Cerebellum (tissue), 4 donors: ENCODE measurements at places on chromosomes 7 and 10.
A peak's percentile ranks its signal among the peaks of the same experiment; 100 is the strongest.

GRCh38 chr7:97858221-97858620 is 14.0 kb downstream of the ASNS start:
- no peak for DNase-seq

DNA sequence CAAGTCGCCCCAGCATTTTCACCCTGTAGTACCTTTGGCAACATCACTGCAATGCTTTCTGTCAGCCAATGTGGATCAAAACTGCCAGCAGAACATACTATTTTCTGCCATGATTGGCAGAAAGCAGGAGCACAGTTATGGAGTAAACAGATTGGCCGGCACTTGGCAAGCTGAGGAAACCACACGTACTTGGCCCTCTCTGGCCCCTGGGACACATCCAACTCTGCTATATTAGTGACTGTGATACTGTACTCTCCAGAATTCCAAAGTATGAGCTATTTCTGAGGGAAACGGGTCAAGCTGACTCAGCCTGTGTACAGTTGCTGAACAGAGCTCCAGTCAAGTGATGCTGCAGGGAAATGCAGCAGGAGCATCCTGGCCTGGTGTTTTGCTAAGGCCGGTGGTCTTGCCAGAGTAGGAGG is 39.8 kb upstream of the LANCL2 start:
- peak; percentile 86 for DNase-seq

- no peak for DNase-seq
Measured at GRCh38 chr7:85004402-85004801, 182.5 kb downstream of the SEMA3D start.

- no peak for DNase-seq
Measured at GRCh38 chr7:91973639-91974038, 33.0 kb downstream of the AKAP9 start.

DNA sequence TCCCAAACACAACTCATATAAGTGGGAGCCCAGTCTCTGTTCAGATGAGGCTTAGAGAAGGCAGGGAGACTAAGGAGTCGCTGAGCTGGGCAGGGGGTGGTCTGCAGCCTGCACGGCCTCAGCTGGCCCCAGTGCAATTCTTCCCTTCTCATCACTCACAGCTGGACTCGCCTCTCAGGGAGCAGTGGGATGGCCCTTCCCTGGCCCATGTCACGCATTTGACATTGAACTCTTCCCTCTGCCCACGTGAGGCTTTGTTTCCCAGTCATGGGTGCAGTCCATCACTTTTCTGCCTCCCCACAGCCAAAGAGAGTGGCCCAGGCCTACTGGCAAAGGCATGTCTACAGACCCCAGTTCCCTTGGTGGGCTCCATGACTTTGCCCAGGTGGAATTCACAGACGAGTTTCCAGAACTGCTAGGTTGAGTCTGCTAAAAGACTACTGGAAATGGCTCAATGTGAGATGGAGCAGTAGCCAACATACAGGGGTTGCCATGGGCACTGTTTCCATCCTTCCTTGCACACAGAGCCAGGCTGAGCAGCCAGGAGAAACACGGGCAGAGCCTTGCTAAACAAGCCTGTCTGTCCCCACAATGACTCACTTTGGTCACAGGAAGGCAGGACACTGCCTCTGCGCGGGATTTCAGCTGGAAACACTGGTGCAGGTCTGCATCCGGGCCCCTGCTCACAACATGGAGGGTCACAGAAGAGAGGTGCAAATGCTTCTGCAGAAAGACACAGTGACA is 90.1 kb downstream of the OAT start:
- no peak for DNase-seq

GRCh38 chr7:45028138-45028919 is 28.3 kb downstream of the CCM2 start:
- DNase-seq, result no peak

DNA sequence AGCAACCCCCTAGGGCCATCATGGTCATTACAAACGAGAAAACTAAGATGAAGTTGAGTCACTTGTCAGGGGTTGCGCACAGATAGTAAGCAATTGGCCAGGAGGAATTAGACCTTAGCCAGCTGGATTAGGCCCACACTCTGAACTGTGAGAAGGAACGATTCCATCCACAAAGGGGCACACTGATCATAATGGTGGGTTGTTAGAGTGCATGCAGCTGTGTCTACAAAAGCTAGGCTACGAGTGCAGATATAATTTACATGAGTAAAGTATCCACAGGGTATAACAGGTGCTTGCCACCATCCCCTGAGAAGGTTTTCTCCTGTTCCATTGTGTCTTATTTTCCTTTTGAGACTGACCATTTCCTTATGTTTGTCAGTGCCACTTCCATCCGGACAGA is 16.6 kb upstream of the FAM170B start:
- no peak for DNase-seq

DNA sequence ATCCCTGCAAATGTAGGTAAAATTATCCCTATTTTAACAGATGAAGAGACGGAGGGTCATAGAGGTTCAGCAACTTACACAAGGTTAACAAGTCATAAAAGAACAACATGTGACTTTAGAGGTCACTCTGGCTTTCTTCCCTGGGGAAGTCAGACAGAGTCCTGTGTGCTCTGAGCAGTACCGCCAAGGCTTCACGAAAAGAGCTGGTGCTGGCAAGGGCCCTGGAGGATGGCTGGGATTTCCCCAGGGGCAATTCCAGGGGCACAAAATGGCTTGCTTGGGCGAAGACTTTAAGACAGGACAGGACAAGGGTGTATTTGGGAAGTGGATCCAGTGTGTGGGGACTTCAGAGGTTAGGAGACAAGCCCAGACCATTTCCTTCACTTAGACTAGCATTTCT is 144.1 kb downstream of the PIP4K2A start:
- no peak for DNase-seq

- no peak for DNase-seq
Measured at GRCh38 chr7:68840991-68841390, 757.3 kb upstream of the AUTS2 start.

GRCh38 chr10:79381804-79382221 is 34.5 kb downstream of the PPIF start:
- no peak for DNase-seq

DNA sequence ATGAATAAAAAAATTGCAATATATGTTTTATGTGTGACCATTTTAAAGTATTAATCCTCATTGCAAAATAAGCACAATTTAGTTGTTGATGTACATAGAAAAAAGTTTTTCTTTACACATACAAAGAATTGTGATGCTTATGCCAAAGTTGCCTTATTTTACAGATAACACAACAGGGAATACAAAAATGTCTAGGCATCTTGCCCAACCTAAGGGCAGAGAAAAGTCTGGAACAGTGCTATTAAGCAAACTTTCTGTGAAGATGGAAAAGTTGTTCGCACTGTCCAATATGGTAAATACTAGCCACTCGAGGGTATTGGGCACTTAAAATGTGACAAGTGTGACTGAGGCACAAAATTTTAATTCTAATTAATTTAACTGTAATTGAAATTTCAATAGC is 190.2 kb upstream of the HGF start:
- no peak for DNase-seq

GRCh38 chr7:92586403-92586802 is 3.8 kb downstream of the FAM133B start:
- no peak for DNase-seq

DNA sequence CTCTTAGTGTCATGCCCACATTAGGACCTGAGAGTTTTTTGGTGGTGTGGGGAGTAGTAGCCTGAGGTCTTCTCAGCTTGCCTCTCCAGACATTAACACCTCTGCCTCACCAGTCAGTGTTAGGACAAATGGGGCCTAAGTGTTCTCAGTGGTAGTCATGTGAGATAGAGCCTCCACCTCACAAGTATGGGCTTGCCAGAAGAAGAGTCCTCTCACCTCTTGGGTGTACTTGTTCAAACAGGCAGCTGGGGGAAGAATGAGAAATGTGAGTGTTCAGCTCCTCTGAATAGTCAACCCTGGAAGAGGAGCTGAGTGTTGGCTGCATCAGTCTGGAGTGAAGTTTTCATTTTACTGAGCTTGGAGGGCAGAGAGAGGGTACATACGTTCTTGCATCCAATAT is 464.6 kb downstream of the POM121L12 start:
- DNase-seq, result no peak

GRCh38 chr10:7123774-7124173 is 287.1 kb downstream of the SFMBT2 start:
- DNase-seq, result no peak

GRCh38 chr10:14449293-14449815 is 118.6 kb upstream of the FRMD4A start:
- no peak for DNase-seq

DNA sequence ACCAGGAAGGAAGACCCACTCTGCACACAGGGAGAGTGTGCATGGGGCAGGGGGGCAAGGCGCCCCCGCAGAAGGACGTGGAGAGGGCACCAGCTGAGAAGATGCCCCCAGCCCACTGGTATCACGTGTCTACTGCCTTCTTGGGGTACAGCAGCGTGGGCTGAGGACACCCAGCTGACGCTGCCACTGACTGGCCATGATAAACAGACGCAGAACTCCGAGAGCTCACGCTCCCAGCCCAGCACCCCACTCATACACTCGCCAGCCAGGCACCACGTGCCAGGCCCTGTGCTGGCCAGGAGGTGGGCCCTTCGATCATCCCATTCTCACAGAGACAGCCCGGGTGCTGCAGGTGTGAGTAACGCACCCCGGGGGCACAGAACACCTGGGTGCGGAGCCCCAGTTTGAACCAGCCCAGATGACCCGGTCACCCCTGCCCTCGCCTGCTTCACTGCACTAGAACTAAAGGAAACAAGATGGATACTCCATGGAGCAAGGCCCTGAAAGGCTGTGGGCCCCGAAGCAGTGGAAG is 199.8 kb downstream of the MAD1L1 start:
- no peak for DNase-seq

- no peak for DNase-seq
Measured at GRCh38 chr7:124246262-124246863, 213.5 kb upstream of the TMEM229A start.

GRCh38 chr10:76937181-76937600 is 700.4 kb downstream of the KCNMA1 start:
- no peak for DNase-seq

DNA sequence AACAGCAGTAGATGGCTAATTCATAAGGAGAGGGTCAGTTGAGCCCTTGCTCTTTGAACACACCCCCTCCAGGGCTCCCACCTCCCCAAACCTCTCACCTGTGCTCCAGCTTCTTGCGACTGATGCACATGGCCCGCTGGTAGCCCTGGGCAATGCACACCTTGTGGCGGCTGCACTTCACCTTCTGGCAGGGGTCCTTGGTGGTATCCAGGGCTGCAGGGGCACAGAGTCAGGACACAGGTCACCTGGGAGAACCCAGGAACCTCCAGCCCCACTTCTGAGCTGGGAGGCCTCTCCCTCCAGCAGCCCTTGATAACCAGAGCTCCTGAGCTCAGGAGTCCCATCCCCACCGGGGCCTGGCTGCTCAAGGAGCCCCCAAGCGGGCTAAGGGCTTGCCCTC is 16.3 kb downstream of the SPOCK2 start:
- no peak for DNase-seq

DNA sequence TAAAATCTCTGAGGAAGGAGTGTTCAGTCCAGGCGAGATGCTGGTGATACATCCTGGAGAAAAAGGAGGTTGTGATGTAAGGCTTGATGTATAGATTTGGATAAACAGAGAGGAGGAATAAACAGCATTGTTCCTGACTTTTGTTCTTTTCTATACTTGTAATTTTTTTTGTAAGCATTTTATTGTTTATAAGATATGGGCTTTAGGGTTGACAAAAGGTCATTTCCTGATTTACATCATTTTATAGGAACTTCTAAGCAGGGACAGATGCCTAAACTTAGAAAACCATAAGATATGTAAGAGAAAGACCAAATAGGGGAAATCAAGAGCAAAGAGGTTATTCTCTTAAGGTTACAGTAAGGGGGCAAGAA is 16.7 kb upstream of the SLC26A4 start:
- no peak for DNase-seq

GRCh38 chr7:35780070-35780469 is 20.8 kb upstream of the SEPTIN7 start:
- DNase-seq, result no peak

DNA sequence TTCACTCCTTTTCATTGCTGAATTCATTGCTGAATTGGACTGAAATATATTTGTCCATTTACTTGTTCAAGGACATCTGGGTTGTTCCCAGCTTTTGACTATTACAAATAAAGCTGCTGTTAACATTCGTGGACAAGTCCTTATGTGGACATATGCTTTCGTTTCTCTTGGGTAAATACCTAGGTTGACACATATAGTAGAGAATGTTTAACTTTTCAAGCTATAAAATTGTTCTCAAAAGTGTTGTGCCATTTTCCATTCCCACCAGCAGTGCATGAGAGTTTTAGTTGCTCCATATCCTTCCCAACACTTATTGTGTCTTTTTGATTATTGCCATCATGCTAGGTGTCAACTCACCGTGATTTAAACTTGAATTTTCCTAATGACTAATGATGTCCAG is 17.5 kb upstream of the CPVL start:
- DNase-seq, result no peak

- DNase-seq, result no peak
Measured at GRCh38 chr10:84521013-84521412, 192.6 kb downstream of the CCSER2 start.

DNA sequence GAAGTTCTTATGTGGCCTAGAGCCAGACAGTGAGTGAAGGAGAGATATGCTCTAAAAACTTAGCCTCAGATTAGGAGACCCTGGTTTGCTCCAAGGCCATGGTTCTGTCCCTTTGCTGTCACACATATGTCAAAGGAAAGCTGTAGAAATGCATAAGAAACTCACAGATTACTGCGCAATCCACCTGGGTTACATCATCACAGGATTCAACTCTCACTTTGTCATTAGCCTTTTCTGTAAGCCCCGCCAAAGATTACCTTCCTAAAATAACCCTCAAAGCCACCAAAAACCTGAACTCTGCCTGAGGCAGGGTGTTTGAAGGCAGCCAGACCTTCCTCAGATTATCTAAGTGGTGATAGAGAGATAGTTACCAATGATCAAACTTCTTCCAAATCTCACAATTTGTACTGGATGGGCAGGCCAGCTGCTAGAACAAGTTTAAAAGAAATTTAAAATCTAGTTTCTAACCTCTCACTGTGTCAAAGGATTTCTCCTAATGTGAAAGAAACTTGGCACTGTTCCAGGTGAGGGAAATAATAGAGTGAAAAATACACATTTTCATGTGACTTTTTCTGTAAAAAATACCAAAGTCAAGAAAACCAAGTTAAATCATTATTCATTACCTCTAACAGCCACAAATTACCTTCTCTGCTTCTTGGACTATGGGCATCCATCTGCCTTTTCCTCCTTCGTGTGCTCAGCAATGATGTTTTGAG is 567.2 kb downstream of the SUGCT start:
- DNase-seq, result no peak

- no peak for DNase-seq
Measured at GRCh38 chr10:49768731-49769130, 6.6 kb upstream of the OGDHL start.

- no peak for DNase-seq
Measured at GRCh38 chr7:82965088-82966036, 197.3 kb downstream of the PCLO start.

GRCh38 chr7:35685781-35686180 is 9.2 kb downstream of the HERPUD2 start:
- DNase-seq, result no peak

DNA sequence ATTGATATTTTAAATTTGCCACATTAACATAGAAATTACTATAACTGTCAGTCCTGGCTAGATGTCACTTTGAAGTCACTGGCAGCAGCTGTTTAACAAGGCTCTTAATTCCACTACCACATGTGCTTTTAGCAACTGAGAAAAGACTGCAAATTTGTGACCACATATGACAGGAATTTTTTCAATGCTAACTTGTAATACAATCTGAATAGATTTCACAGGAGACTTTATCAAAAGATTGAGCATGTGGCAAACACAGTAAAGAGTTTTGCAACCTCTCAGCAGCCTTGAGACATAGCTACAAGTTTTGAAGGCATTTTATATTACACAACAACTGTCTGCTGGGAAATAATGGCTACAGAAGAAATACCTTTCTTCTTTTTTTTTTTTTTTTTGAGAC is 73.0 kb downstream of the MICU1 start:
- DNase-seq, result no peak
